ENCODE measurements at places on chromosomes 6 and 20.

- DNase-seq = no peak
These were observed 30.6 kb downstream of the PTCHD4 start for GRCh38 chr6:48080227-48081009.

DNA sequence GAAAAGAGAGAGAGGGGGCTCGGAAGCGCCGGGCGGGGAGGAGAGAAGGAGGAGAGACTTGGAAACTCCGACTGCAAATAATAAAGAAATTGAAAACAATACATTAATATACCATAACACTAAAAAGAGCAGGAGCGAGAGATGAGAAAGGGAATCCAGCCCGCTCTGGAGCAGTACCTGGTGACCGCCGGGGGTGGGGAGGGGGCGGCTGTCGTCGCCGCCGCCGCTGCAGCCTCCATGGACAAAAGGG, 338 bp downstream of the E2F3 start:
- no peak for DNase-seq

- DNase-seq = no peak
These were observed 276.0 kb downstream of the GJA1 start for GRCh38 chr6:121711472-121711871.

GRCh38 chr6:169956580-169956979, 205.2 kb downstream of the ERMARD start:
- DNase-seq = no peak

DNA sequence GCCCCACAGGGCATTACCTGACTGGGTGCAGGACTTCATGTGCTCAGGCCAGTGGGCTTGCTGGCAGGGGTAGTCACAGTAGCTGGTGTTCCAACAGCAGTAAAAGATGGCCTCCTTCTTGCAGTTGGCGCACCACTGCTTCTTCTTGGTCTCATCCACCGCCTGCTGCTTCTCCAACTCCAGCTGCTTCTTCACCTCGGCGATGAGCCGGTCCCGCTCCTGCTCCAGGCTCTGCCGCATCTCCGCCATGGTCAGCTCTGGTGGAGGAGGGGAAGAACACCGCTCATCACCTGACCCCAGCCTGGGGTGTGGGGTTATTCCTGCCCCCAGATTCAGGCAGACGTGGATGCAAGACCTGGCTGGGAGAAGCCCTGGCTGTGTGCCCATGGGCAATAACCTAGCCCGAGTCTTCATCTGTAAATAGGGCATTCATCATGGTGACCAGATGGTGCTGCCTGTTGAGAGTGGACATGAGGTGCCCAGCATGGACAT, 132.2 kb downstream of the ZMYND8 start:
- DNase-seq = no peak

GRCh38 chr20:16434062-16434664, 139.1 kb downstream of the KIF16B start:
- DNase-seq = peak; percentile 69

DNA sequence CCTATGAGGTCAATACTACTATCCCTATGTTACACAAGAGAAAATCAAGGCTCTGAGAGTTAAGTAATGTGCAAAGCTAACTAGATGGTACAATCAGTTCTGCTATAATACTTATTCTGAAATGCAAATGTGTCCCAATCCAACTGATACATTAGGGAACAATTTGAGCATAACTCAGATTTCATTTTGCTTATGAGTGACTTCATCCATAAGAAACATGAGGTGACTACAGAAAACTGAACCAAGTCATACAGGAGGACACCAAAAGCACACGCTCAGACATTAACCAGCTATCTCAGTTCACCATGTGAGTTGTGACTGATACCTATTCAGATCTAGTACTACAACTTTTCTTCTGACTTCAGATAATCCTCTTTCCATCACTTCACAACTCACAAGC, 179.9 kb upstream of the RUNX2 start:
- DNase-seq = no peak

GRCh38 chr20:46289432-46289831, 18.9 kb downstream of the CDH22 start:
- DNase-seq = no peak

DNA sequence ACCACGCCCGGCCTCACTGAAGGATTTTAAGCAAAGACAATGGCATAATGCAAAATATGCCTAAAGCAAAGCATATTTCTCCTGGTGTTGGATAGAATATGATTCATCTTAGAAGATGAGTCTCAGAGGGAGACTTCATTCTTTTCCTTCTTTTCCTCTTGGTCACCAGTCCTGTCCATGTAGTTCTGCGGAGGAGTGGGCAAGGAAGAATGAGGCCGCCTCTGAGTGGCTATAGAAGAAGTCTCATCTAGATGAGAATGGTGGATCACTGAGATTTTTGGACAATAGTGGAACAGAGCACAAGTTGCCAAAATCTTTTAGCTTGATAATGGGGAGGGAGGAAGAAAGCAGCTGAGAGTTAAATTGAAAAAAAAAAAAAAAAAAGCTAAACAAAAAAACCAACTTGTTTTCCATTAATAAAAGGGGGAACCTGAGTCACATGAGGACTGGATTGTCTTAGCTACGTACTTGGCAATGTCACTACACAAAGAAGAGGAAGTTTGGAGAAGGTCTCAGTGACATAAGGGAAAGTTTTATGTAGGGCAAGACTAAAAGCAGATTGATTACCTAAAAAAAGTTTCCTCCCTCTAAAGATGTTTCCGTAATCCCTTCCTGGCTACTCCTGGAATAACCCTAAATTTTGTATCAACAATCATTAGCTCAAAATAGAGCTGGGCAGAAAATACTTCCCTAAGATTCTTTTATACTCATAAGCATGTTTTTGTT, 6.0 kb downstream of the CD83 start:
- DNase-seq = no peak

GRCh38 chr6:317448-318144, 25.3 kb downstream of the DUSP22 start:
- DNase-seq = no peak

DNA sequence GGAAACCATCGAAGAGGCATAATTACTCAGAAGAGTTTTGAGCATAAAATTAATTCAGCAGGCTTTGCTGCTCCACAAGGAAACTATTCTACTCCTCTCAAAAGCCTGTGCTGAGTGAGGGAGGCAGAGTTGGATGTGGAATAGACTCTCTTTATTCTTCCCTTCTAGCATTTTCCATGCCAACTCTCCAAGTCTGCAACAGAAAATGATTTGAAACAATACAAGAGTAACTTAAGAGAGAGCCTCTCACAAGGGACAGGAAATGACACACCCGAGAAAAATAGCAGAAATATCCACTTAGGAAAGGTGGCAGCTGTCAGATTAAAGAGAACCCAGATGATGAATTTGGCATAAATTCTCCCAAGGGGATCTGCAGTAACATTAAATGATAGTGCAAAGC, 26.3 kb upstream of the LAMP5 start:
- DNase-seq = peak; percentile 66

GRCh38 chr6:77448546-77448945, 14.7 kb downstream of the HTR1B start:
- no peak for DNase-seq

- no peak for DNase-seq
These were observed 39.0 kb upstream of the CD93 start for GRCh38 chr20:23125159-23125558.

GRCh38 chr20:53738039-53738944, 144.7 kb upstream of the ZNF217 start:
- peak; percentile 91 for DNase-seq

- DNase-seq = peak; percentile 50
These were observed at the start of gene CCN2 for GRCh38 chr6:131950767-131951575. CCN2 (minus strand) TSS chr6:131951372; CDS start chr6:131951172, 200 bp downstream.

GRCh38 chr6:67073938-67074337, 1366.9 kb upstream of the EYS start:
- no peak for DNase-seq

- DNase-seq = no peak
These were observed 370.6 kb downstream of the SAMD5 start for GRCh38 chr6:147879031-147879580.

DNA sequence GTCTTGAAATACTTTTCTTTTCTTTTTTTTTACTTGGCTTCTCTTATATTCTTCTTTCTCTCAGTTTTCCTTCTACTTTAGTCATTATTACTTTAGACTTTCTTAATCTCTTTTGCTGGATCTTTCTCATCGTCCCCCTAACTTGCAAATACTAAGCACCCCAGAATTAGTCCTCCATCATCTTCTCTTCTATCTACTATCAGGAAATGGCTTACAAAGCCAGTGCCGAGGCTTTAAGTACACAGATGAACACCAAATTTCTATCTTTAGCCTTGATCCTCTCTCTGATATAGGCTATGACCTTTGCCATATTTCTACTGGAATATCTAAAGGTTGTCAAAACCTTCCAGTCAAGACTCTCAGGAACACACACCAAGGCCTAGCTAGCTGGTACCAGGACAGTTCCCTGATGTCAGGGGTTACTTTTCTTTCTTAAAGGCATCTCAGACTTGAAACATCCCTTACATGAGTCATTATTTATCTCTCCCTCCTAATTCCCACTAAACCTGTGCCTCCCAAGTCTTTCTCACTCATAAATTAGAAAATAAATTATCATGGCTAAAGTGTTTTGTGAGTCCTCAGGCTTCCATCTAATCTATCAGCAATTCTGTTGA, 278.6 kb upstream of the TCF21 start:
- no peak for DNase-seq

DNA sequence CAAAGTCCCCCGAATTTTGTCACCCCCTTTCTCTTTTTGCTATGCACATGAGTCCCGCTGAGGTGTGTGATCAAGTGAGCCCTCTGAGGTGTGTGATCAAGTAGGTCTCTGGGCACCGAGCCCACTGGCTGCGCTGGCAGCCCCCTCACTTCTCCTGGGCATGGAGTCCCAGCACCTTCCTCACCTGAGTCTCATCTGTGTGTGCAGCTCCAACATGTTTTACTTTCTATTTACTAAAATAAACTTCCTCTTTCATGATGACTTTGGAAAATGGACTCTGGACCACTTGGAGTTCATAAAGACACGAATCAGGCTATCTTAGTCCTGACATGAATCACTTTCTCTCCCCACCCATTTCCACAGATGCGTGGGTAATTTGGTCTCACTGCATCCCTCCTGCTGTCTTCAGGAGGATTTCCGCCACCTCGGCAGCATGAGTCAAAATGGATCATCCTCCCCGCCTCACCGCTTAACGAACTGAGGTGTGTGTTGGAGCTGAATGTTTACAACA, 39.8 kb downstream of the PRDM1 start:
- DNase-seq = no peak

GRCh38 chr20:44580581-44581268, 1.7 kb upstream of the PKIG start:
- no peak for DNase-seq

DNA sequence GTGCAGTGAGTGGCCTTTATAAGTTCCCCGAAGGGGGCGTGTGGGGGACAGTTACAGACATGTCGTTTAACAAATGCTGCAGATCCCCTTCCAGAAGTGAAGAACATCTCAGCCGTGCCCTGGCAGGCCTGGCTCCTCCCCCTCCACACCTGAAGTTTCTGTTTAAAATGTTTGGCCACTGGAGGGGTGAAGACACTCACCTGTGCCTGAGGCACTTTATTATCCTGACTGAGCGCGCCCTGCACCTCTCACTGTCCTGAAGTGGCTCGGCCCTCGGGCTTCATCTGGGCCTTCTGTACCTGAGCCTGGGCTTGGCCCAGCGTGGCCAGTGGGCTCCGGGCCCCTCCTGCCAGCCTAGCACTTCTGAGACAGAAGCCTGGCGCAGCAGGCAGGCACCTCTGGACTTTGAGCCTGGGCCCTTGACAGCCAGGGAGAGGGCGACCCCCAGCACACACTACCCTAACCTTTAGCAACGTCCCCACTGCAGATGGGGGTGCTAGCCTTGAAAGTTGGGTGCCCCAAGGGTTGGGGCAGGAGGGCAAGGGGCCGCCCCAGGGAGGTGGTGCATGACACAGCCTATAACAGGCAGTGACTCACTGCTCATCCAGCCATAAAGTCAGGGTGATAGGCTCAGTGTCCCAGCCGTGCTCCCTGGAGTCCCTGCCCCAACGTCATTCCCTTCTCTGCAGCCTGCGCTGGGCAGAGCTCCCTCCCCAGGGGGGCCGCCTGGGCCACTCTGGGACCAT, 13.6 kb upstream of the GATA5 start:
- DNase-seq = no peak

DNA sequence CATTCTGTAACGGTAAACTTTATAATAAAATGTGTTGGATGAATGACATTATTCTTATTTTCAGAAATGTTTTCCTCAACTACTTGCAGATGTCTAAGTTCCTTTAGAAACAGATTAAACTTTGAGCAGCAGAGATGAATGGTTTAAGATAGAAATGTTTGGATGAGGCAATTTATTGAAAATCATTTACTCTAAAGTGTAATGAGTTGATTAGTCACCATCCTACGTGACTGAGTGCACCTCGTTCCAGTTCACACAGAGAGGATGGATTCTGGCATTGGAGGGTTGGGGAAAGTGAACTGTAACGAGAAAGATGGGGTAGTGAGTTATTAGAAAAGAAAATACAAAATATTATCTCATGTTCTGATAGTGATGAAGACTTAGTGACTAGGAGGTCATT, 28.7 kb downstream of the SMPDL3A start:
- no peak for DNase-seq

- no peak for DNase-seq
These were observed 909 bp upstream of the NUDT3 start for GRCh38 chr6:34393191-34393965.

GRCh38 chr6:128599036-128599435, 78.6 kb upstream of the PTPRK start:
- no peak for DNase-seq

DNA sequence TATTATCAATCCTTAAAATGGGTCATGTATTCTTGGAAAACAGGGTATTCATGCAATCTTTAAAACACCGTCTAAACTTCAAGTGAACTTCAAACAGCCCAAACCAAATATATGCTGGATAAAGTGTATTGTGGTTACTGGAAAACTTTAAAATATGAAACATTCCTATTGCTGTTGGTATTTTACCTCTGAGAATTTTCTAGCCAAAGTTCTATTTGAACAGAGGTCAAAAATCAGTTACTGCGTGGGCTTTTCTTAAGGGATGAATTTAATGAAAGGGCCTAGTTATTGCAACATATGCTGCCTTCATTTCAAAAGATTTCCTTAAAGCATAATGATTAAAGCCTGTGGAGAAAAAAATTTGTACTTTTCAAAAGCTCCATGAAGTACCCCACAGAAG, 436.0 kb downstream of the PLCB1 start:
- no peak for DNase-seq
